Activated naive CD4-positive, alpha-beta T cell treated with anti-CD3 and anti-CD28 coated beads, Interleukin-2, amount 10 ng/mL, durations not matched to agents 7 days and 5 days (primary cell): ENCODE measurements at places on chromosomes 4 and X.
A peak's percentile ranks its signal among the peaks of the same experiment; 100 is the strongest.

DNA sequence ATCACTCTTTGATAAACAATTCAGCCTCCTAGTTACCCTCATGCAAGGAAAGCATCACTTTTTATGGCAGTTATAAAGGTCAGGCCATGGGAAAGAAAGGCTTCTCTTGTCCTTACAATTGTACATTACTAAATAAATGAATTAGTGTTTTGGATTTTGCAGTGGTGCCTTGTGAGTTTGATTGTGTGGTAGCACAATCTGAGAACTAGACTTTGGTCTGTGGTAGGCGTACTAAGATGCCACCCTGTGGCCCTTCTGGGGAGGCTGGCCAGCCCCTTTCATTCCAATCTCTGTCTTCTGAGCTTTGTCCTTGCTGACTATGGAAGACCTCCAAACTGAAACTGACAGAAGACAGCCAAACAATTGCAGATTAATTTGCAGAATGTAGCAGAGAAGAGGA, 14.6 kb upstream of the HNRNPD start:
- no peaks in the 10 kb centered on the region for H3K4me1 ChIP-seq
- H3K36me3 ChIP-seq: peaks cover 1% of the 10 kb centered on the region
- no peak overlapping the region for H3K27ac ChIP-seq
- H3K27me3 ChIP-seq: peaks cover 6% of the 10 kb centered on the region

DNA sequence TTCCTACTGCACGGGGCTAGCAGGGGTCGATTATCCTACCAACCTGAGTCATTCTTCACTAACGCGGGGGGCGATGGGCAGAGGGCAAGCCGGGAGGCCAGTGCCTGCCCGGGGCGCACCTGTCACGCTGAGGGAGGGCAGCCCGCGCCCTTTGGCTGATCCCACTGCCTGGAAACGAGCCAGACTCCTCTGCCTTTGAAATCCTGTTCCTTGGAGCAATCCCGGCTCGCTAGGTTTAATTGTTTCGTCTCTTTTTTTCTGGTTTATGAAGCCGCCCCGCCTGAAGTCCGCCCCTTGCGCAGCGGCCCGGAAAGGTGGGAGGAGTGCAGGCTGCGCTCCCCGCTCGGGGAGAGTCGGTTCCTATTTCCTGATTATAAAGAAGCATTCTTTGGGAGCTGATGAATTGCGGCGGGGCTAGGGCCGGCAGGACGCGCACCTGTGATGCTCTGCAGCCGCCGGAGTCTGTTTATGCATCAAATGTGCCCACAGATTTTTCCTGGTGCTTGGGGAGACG, 484.2 kb downstream of the BCOR start:
- H3K4me1 ChIP-seq: peaks cover 18% of the 10 kb centered on the region
- DNase-seq: peak; percentile 21
- H3K36me3 ChIP-seq: no peaks in the 10 kb centered on the region

DNA sequence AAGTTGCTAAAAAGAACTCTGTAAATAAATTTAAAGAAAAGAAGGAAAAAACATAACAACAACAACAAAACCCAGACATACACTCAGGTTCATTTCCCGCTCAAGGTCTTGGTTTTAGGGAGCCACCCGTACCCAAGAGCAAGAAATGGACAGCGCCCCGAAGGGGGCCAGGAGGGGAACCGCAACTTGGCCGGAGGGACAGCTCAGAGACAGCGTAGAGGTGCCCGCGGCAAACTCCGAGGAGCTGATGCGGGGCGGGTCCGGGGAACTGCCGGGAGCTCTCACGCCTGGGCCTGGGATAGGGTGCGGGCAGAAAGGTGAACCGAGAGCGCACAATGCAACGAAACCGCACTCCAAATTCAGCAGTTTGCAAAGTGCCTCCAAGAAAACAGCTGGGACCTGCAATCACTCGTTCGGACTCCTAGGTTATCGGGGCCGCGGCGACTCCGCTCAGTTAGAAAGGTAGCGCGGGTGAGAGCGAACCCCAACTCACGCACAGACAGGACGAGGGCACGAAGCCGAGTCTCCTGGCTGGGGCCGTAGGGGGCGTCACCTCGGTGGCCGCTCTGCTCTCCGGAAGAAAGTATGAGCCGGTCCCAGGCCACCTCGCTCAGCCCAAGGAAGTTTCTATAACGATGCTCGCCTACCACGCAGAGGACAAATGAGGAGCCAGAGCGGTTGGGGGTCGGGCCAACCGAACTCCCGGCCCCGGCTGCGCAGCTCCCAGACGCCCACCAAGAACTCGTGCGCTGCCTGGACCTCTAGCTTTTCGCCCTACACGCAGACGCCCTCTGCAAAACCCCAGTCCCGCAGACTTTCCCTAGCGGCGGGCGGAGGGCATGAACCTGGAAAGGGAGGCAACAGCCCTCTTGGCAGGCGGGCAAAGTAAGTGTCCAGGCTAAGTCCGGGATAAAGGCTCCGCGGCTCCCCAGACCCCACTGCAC, 1.4 kb downstream of the NDNF start:
- peak; percentile 40 for DNase-seq
- H3K27me3 ChIP-seq: peaks cover 61% of the 10 kb centered on the region
- H3K4me1 ChIP-seq: peaks cover 31% of the 10 kb centered on the region
- peak overlapping the region; percentile 77 for H3K4me3 ChIP-seq
- H3K36me3 ChIP-seq: no peaks in the 10 kb centered on the region

- no peaks in the 10 kb centered on the region for H3K36me3 ChIP-seq
- no peak overlapping the region for H3K27ac ChIP-seq
- H3K4me3 ChIP-seq: no peak overlapping the region
- H3K4me1 ChIP-seq: peaks cover 4% of the 10 kb centered on the region
- peaks cover 10% of the 10 kb centered on the region for H3K27me3 ChIP-seq
- no peak for DNase-seq
Observed at GRCh38 chr4:978957-979701, 5.8 kb upstream of the DGKQ start.

- peaks cover 17% of the 10 kb centered on the region for H3K27me3 ChIP-seq
- no peak for DNase-seq
- no peaks in the 10 kb centered on the region for H3K4me1 ChIP-seq
- no peak overlapping the region for H3K27ac ChIP-seq
Observed at GRCh38 chr4:123659730-123660129, 263.1 kb downstream of the SPRY1 start.

DNA sequence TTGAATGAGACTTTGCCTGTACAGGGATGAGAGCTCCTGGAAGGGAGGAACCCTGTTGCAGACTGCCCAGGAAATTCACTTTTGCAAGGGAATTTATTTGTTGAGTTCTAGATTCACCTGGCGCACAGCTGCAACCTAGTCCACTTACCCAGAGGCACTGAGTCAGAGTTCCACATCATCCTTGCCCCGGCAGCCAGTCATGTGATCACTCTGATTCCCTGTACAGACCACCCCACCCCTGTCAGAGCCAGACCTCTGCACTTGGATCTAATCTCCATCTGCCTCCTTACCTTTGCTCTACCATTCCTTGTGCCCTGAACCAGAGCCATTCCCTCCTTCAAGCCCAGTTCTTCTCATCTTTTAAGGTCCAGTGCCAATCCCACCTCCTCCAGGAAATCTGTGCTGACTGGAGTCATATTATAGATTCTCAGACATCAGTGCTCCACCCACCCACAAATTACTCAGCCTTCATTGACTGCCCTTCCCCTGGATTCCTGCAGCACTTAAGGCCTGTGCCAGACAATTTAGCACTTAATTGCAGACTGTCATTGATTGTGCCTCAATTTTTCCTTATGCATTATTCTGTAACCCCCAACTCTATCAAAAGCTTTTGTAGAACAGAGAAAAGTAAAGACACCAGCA, 84.1 kb upstream of the MAGEA4 start:
- H3K4me3 ChIP-seq: no peak overlapping the region
- DNase-seq: no peak
- no peak overlapping the region for H3K27ac ChIP-seq
- no peaks in the 10 kb centered on the region for H3K36me3 ChIP-seq
- no peaks in the 10 kb centered on the region for H3K27me3 ChIP-seq

- peaks cover 44% of the 10 kb centered on the region for H3K4me1 ChIP-seq
- peak overlapping the region; percentile 36 for H3K4me3 ChIP-seq
- peaks cover 41% of the 10 kb centered on the region for H3K36me3 ChIP-seq
Observed at GRCh38 chrX:1500701-1501624, 36.0 kb downstream of the P2RY8 start.

GRCh38 chrX:37405956-37406355, 56.8 kb downstream of the PRRG1 start:
- no peaks in the 10 kb centered on the region for H3K4me1 ChIP-seq

GRCh38 chr4:1564535-1565375, 119.4 kb downstream of the FAM53A start:
- DNase-seq: no peak
- no peak overlapping the region for H3K4me3 ChIP-seq
- no peaks in the 10 kb centered on the region for H3K36me3 ChIP-seq

DNA sequence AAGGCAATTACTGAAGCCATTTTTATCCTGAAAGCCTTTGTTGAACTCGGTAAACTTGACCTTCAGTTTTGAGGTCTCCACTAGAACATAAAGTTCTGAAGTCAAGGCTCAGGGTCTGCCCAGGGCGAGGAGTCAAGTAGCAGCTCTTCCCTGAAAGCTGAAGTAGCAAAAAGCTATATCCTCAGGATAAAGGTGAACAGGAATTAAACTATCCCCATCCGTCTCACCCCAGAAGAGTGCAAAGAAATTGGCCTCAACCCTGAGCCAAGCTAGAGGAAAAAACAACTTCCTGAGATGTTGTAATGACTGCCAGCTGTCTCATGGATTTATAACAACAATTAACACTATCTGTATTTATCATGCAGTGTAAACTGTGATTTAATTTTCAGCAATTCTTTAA, 590.8 kb downstream of the SPRY1 start:
- no peak for DNase-seq
- H3K36me3 ChIP-seq: no peaks in the 10 kb centered on the region
- H3K4me1 ChIP-seq: no peaks in the 10 kb centered on the region
- no peak overlapping the region for H3K4me3 ChIP-seq
- H3K27ac ChIP-seq: no peak overlapping the region

DNA sequence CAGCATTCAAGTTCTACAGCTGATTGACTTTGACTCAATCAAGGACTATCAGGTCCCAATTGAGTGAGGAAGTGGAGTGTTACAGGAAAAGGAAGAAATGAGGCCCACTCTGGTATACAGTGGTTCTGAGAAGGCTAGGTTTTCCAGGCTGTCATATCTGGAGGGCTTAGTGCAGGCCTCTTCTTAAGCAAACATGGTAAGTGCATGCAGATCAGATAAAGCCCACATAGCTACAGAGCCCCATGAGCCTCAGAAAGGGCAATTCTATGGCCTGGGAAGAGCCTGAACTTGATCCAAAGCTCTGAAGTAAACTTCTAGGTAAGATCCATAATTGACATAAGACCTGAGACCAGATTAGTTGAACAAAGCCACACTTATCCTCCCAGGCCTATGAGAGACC, 29.0 kb upstream of the MAOA start:
- H3K27ac ChIP-seq: no peak overlapping the region
- H3K4me3 ChIP-seq: no peak overlapping the region
- no peaks in the 10 kb centered on the region for H3K4me1 ChIP-seq

DNA sequence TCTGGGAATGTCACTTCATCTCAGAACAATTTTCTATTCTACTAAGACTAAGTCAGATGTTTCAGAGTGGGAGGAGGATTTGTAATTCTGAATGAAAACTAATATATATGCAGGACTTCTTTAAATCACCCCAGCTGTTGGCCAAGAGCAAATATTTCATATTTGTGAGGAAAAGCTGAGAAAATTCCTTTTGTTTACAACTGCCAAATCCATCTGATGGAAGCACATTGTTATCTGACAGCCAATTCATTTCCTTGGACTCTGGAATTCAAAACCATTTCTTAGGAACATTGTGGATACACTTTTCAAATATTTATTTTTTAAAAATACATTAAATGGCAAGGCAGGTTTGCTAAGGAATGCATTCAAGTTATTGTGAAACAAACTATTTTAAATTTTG, 8.0 kb downstream of the SLIT2 start:
- no peak for DNase-seq
- no peak overlapping the region for H3K4me3 ChIP-seq
- no peaks in the 10 kb centered on the region for H3K4me1 ChIP-seq
- no peaks in the 10 kb centered on the region for H3K36me3 ChIP-seq
- H3K27ac ChIP-seq: no peak overlapping the region
- peaks cover 16% of the 10 kb centered on the region for H3K27me3 ChIP-seq

DNA sequence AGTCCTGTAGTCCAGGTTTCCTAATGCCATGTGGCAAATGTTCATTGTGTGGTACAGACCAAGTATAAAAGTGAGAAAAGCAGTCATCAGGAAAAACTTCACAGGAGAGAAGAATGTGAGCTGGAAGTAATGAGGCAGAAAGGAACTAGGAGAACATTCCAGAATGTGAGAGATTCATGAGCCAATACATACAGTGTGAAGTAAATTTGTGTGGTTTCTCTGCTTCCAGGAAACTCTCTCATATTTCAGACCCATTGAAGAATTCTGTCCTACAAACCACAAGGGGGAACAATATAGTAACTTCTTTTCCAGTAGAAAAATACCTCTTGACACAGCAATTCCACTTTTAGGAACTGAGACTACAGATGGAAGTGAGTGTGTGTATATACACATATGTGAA, 136.5 kb downstream of the RNF150 start:
- H3K4me3 ChIP-seq: no peak overlapping the region
- H3K36me3 ChIP-seq: no peaks in the 10 kb centered on the region
- H3K4me1 ChIP-seq: no peaks in the 10 kb centered on the region
- H3K27me3 ChIP-seq: no peaks in the 10 kb centered on the region
- DNase-seq: no peak

DNA sequence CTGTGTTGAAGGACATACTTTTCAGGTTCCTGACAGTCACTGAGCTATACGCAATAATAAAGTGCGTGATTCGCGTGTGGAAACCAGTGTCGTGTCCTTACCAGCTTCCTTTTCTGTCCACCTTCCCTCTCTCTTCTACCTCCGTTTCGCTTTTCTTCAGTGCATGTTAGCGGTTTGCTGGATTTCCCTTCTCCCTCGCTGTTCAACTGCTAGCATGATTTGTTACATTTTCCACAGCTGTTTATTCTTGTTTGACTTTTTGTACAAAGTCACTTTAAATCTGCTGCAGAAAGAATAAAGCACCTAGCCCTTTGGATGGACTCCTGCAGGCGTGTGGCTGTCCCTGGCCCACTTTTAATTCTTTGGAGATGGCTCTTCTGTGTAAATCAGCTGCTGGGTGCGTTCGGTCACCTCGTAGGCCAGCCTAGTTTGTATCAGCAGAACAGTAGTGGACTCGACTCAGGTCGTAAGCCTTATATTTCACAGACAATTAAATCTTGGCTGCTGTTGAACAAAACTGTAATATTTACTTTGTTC, 8.9 kb upstream of the HAND2 start:
- H3K27me3 ChIP-seq: peaks cover 63% of the 10 kb centered on the region
- no peak for DNase-seq
- H3K4me1 ChIP-seq: peaks cover 6% of the 10 kb centered on the region
- peak overlapping the region; percentile 9 for H3K4me3 ChIP-seq
- no peaks in the 10 kb centered on the region for H3K36me3 ChIP-seq
- H3K27ac ChIP-seq: no peak overlapping the region

- no peak overlapping the region for H3K27ac ChIP-seq
- no peak for DNase-seq
- H3K4me1 ChIP-seq: peaks cover 17% of the 10 kb centered on the region
- H3K4me3 ChIP-seq: no peak overlapping the region
Observed at GRCh38 chr4:95545546-95545945, 3.2 kb downstream of the UNC5C start.
